ENCODE measurements at places on chromosomes 13 and 19.
A peak's percentile ranks its signal among the peaks of the same experiment; 100 is the strongest.

DNA sequence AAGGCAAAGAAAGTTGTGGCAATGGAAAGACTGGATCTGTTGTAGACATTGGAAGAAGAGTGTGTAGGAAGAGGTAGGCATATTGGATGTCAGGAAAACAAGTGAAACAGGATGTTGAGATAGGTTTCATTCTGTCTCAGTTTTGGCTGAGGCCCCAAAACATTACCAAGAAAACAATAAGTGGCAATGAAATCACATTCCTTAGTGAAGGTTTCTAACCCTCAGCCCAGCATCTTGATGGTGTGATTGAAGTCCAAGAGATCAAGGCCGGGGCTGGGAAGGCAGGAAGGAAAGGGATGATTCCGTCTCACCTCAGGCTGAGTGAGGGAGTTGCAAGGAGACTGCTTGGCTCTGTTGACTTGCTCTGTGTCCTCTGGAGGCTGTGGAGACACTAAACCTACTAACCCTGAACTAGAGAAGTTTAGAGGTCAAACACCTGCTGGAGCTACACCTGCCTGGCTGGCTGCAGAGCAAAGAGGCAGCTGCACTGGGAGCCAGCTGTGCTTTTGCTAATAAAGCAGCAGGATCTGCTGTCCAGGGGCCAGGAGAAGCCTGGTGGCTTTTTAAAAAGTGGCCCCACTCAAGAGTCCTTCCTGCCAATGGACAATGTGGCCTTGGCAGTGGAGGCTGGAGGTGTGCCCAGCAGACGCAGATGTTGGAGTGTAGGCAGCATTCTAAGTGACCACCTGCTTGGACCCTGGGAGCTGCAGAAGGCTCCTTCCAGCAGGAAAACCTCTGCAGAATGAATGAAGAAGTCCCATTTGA lies 53.6 kb downstream of the DGKH start:
- no peak for DNase-seq

DNA sequence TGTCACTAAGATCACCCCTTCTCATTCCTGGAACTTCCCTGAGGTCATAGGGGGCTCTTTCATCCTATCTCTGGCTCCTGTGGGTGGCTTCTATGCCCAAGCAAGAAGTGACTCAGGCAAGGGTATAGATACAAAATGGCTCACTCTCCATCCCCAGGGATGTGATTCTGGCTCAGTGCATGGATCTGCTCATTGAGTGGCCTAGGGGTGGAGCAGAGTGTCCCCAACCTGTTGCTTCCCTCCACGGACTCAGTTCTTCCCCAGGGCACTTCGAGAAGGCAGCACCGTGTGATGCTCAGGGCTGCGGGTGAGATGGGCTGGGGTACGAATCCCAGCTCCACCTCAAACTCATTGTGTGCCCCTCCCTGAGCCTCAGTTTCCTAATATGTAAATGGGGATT lies 136.4 kb downstream of the PTPRS start:
- DNase-seq = no peak

- no peak for DNase-seq
These were observed 184.8 kb downstream of the KDM4B start for GRCh38 chr19:5153601-5154128.

DNA sequence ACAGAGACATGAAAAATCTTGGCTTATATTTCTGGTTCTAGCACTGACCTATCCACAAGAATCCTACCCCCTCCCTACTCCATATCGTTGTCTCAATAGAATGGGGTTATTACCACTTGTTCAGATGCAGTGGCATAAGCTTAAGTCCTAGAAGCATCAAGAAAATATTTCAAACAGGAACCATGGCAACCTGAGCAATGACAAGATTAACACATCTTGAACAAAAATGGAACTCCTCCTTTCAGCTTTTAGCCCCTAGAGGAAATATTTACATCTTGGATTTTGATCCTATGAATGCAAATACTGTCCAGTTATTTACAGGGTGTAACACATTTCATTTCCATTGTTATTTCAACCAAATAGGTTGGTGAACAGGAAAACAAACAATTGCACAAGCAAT lies 46.1 kb upstream of the TSC22D1 start:
- DNase-seq = no peak

- no peak for DNase-seq
These were observed 10.9 kb downstream of the KLC3 start for GRCh38 chr19:45351401-45351952.

GRCh38 chr13:49441846-49442245 lies 2.0 kb downstream of the CAB39L start:
- no peak for DNase-seq

GRCh38 chr19:57406516-57407123 lies 4.3 kb upstream of the ZNF17 start:
- DNase-seq = no peak

GRCh38 chr13:66138172-66138811 lies 1091.8 kb downstream of the PCDH9 start:
- no peak for DNase-seq

- DNase-seq = no peak
These were observed 2.7 kb downstream of the LPAR6 start for GRCh38 chr13:48410199-48410598.

- DNase-seq = no peak
These were observed at the start of gene ZNF667 for GRCh38 chr19:56476651-56477428. ZNF667 (minus strand) TSS chr19:56477345; CDS start chr19:56462370, 14,975 bp downstream.

DNA sequence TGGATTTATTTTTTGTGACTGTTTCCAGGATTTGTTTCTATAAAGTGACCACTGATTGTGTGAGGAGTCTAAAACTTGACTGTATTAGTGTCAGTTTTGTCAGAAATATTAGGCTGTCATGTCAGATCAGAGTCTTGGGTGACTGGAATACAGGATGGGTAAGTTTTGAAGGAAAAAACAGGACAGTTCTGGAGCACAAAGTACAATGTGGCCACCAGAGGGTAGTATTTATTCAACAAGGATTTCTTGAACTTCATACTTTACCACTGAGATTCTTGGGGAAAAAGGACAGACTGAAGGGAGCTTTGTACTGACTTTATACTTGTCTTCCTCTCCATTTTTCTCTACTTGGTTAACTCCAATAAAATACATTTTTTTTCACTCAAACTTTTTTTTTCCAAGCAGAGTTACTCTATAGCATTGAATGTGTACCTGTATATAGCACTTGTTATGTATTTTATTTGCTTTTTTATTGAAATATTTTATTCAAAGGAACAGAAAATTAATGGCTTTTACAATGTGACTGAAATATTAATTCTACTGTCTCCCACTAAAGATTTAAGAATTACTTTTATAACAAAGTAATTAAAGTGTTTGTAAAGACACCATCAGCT lies 51.1 kb downstream of the LMO7 start:
- no peak for DNase-seq

DNA sequence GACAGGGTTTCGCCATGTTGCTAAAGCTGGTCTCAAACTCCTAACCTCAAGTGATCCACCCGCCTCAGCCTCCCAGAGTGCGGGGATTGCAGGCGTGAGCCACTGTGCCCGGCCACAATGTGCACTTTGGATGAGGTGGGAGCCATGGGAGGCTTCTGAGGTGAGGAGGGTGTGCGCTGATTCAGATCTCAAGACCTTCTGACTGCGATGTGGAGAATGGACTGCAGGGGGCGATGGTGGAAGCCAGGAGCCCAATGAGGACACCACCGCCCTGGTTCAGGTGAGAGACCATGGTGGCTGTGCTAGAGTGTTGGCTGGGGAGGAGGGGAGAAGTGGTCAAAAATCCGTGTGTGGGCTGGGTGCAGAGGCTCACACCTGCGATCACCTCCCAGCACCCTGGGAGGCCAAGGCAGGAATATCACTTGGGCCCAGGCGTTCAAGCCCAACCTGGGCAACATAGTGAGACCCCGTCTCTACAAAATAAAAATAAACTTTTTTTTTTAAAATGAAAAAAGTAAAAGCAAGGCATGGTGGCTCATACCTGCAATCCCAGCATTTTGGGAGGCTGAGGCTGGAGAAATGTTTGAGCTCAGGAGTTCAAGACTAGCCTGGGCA lies 5.6 kb downstream of the INAFM1 start:
- DNase-seq = no peak

GRCh38 chr13:33053397-33054066 lies 37.3 kb downstream of the KL start:
- DNase-seq = no peak

DNA sequence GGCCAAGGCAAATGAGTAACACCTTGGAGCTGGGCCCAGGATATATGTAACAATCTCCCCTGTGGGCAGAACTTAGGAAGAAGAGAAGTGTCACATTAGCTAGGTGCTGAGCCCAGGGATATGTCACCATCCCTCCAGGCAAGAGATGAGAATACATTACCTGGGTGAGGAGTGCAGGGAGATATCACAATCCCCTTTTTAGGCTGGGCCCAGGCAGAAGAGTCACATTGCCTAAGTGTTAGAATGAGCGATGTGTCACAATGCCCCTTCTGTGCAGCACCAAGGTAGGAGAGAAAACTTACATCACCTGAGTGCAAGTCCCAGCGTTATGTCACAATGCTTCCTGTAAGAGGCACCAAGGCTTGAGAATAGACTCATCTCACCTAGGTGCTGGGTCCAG lies 60.3 kb downstream of the ZNF726 start:
- DNase-seq = no peak

DNA sequence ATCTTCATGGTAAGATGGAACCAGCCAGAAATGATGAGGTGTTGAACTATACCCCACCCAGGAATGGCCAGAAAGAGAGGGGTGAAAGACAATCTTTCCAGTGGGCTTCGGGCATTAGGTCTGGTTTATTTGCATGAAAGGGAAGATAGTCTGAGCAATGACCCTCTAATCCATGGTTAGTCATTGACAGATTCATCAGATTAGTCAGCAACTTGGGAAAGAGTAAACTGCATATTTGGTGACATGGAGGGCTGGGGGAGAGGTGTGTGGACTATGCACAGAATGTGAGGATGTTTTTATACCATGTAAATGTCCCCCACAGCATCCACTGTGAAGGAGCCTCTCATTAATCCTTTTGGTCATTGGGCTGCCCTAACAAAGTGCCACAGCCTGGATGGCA lies 30.1 kb upstream of the USP12 start:
- DNase-seq = no peak

GRCh38 chr13:70960841-70961443 lies 852.7 kb upstream of the KLHL1 start:
- DNase-seq = no peak

DNA sequence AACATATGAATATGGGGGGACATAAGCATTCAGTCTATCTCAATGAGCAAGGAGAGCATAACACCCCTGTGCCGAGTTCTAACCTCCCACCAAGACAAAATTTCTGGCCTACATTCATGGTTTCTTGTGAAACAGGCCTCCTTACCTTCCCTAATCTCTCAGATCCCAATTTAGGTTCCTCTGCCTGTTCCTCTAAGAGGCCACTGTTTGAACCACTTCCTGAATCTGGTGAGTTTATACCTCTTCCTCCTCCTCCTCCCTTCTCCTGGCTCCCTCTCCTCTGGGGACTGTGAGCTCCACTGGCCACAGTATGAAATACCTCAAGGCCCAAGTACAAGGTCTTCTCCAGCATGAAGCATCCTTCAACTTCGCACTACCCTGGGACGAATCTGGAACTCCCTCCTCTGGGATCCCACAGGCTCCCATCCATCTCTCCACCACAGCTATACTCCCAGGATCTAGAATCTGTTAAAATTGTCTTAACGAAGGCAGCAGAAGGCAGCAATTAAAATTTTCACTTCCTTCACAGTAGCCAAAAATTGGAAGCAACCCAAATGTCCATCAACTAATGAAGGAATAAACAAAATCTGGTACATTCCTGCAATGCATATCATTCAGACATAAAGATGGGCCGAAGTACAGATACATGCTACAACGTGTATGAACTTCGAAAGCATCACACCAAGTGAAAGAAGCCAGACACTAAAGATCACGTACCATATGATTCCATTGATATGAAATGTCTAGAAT lies 7.8 kb upstream of the SIGLECL1 start:
- DNase-seq = no peak

- DNase-seq = no peak
These were observed 13.7 kb downstream of the ZBTB7A start for GRCh38 chr19:4052993-4053422.

GRCh38 chr13:98563071-98563470 lies 13.8 kb downstream of the STK24 start:
- DNase-seq = no peak

GRCh38 chr13:43546816-43547215 lies 240.0 kb downstream of the ENOX1 start:
- DNase-seq = no peak

- peak; percentile 86 for DNase-seq
These were observed 9.3 kb downstream of the EPHX3 start for GRCh38 chr19:15222738-15223648.

- no peak for DNase-seq
These were observed 16.6 kb downstream of the ADAMTS10 start for GRCh38 chr19:8593931-8594330.

DNA sequence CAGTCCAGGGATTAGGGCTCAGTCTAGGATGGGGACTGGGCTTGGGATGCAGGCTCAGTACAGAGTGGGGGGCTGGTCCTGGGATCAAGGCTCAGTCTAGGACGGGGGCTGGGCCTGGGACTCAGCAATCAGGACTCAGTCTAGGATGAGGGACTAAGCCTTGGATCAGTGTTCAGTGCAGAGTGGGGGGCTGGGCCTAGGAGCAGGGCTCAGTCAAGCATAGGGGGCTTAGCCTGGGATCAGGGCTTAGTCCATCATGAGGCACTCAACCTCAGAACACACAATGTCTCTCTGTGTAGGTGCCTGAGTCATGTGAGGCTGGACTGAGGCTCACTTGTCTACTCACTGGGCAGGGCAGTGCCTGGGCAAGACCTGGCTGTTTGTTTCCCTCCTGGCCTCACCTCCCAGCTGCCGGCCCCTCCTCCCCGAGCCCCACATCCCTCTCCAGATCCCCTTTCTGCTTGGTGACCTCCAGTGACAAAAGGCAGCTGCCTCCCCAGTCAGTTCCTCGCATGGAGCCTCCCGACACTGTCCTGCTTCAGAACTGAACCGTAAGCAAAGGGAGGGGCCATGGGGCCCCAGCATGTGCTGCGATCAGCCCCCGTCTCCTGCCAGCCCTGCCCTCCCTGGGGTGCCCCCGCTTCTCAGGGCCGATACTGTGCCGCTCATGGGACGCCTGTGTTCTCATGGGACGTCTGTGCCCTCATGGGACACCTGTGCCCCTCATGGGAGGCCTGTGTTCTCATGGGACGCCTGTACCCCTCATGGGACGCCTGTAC lies 6.5 kb upstream of the S1PR4 start:
- no peak for DNase-seq

DNA sequence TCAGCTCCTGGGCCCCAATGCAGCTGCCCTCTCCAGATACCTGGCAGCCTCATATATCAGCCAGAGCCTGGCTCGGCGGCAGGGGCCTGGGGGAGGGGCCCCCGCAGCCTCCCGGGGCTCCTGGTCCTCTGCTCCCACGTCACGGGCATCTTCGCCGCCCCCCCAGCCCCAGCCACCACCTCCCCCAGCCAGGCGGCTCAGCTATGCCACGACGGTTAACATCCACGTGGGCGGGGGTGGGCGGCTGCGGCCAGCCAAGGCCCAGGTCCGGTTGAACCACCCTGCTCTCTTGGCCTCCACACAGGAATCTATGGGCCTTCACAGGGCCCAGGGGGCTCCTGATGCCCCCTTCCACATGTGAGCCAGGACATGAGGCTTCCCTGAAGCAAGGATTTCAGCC lies 10.8 kb downstream of the RPS16 start:
- DNase-seq = no peak
